ENCODE measurements at places on chromosomes 7 and 10.

DNA sequence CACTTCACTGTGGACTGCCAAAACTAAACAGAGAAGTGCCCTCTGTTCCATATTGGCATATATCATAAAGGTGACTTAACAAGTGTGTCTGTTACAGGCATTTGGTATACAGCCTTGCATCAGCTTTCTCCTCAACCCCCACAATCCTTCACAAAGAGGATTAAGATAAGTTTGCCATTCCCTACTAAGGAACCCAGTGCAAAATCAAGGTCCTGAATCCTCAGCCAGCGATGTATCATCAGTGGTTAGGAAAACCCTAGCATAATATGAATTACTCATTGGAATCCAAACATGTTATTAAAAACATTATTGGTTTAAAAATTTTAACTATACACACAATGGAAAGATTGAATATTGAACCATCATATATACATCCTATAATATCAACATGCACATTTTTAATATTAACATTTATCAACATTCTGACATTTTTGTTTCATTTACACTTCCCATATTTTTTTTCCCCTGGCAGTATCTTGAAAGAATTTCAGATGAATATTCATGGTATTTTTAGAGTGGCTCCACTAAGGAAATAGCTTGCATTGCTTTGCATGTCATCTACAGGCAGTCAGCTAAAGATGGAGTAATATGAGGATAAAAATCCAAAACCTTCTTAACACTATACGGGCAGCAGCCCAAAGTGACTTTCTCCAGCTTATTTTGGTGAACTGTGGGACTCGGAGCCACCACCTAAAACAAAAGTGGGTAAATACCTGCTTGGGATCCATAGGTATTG is 215.6 kb upstream of the CHRM2 start:
- no peak for DNase-seq

DNA sequence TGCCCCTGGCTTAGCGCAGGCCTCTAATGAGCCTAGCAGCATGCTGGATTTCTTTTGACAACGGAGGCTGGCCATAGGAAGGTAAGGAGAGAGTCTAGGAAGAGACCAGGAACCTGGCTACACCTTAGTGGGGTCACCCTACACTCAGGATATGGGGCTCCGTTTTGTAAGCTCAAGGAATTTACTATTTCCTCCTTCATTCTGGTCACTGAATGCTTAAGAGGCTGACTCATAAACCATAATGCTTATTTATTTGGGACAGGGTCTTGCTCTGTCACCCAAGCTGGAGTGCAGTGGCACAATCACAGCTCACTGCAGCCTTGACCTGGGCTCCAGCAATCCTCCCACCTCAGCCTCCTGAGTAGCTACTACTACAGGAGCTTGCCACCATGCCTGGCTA is 38.4 kb downstream of the CARD11 start:
- DNase-seq, result no peak

DNA sequence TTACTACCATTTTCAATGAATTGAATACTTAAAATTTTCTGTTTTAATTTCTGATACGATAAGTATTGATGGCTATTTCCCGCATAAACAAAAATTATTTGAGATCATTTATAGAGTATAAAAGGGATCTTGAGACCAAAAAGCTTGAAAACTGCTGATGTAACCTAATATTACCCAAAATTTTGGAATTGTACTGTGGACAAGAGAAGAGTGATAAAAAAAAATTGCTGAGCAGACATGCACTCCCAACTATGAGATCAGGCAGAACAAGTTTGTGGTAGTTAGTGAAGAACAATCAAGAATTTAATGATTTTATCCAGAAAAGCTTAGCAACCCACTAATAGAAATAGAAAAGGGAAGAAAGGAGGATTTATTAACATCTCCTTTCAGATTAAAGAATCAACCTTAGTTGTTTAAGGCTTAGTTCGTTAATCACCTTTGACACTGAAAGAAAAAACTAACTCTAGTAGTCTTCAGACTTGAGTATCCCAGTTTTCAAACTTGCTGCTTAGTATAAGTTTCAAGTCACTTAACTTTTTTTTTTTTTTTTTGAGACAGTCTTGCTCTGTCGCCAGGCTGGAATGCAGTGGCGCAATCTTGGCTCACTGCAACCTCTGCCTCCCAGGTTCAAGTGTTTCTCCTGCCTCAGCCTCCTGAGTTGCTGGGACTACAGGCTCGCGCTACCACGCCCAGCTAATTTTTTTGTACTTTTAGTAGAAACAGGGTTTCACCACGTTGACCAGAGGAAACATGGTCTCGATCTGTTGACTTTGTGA is 50.6 kb upstream of the ZC3HAV1 start:
- DNase-seq, result no peak

GRCh38 chr10:92150823-92151222 is 140.1 kb downstream of the CPEB3 start:
- DNase-seq, result no peak
